ENCODE measurements at places on chromosomes 7 and 10.

DNA sequence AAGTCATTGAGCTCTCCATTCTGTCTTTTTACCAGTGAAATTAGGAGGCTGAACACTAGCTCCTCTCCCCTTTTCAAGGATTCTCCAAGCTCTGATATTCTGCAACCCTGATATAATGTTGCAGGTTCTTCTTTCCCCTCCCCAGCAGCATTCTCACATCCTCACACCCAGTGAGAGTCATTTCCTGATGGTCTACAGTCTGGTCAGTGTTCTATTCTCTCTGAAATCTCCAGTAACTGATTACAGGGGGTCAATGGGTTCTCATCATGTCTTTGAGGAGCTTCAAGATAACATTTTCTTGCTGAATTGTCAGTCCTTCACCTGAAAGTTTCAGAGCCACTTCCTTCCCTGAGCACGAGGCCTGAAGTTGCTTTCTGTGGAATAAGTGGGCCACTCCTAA is 299.4 kb downstream of the PTEN start:
- DNase-seq: no peak

DNA sequence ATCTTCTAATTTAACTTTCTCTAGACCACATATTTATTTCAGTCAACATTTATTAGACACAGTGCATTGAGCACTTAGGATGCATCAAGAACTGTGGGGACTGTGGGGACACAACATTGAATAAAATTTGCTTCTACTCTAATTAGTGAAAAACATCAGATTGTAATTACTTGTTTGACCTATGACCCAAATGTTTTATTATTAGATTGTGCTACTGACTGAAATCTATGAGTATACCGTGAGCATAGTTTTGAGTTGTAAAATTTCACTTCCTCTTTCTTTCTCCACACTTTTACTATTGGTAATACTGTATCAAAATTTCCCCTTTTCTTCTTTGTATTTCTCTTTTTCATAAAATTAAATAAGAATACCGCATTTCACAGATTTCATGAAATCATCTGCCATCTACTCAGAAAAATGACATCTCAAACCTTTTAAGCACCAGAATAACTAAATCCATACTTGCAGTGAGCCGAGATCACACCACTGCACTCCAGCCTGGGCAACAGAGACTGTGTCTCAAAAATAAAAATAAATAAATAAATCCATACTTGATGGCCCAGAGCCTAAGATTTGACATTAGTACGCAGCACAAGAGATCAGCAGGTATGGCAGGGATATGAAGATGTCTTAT is 25.4 kb upstream of the INPP5F start:
- DNase-seq: no peak

- peak; percentile 48 for DNase-seq
These were observed 51.2 kb upstream of the LAMB4 start for GRCh38 chr7:108181073-108181985.

DNA sequence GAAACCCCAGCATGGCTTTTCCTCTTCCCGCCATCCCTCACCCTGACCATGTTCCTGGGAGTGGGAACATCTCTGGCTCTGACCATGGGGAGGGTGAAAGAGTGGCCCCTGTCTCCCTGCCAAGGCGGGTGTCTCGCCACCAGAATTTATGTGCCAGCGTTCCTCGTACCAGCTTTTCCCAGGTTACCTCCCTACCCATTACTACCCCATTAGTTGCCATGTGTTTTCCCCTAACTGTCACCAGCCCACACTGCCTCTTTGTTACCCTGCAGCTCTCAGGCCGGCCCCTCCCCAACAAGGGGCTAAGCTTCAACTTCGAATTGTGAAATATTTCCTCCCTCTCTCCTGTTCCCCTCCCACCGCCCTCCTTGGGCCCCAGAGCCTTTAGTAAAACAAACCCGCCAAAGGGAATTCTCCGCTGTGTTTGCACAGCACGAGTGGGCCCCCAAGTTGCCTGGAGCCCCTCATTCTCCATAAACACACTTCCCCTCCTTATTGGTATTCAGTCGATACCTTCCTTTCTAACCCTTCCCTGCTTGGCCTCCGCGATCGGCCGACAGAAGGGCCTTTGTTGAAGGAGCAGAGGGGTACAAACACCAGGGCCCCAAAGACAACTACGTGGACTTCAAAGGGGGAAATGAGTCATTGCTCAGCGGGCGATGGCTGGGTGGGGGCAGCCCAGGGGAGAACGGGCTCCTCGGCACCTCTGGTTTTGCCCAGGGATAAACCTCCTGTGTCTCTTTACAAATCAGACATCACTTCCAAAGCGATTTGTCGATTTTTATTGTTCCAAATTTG is 45.5 kb downstream of the SLIT1 start:
- DNase-seq: no peak

DNA sequence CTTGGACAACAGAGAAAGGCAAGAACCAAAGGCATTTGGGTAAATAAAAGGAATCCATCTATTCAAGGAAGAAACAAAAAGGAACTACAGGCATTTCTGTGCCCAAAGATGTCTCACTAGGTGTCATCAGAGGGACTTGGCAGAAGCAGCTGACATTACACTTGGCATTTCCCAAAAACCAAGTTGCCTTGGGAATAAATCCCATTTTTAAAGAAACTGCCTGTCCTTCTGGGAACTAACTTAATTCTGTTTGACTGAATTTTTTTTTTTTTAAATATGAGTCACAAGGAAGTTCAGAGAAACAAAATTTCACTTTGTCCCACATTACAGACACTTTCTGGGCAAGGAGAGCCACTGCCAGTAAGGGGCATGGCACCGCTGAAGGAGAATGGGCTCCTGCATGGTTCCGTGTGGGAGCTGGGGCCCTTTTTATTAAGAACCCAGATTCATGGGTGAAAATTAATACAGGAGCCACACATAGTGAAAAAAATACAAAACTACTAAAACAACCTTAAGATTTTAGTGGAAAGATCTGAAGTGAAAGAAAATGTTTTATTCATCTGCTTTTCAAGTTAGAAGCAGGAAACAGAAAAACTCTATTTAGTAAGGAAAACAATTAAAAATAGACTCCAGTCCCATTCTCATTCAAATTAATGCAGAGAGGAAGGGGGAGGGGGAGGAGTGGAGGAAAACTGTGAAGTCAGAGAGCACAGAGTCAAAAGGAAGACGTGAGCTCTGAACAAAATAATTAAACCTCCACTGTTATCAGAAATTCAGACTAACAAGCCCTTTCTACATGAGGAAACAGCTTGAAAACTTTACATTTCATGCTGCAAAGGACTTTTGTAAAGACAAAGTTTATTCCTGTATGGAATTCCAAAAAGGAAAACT is 118.4 kb upstream of the PDLIM1 start:
- no peak for DNase-seq

DNA sequence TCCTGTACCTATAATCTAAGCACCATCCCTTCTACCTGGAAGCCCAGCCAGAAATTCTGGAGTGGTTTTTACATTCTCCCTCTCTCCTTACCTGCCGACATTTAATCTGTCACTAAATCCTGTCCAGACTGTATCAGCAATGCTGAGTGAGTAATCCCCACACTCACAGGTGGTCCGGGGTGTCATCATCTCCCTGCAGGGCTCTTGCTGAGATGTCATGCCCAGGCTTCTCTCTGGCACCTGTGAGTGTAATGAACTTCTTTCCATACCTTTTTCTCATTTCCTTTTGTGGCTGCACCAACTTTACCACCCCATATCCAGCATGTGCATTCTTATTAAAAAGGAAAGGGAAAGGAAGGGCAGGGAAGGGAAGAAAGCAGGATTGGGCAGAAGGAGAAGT is 355.2 kb downstream of the CCSER2 start:
- DNase-seq: no peak

GRCh38 chr10:70705121-70705861 is 33.0 kb downstream of the ADAMTS14 start:
- DNase-seq: no peak

DNA sequence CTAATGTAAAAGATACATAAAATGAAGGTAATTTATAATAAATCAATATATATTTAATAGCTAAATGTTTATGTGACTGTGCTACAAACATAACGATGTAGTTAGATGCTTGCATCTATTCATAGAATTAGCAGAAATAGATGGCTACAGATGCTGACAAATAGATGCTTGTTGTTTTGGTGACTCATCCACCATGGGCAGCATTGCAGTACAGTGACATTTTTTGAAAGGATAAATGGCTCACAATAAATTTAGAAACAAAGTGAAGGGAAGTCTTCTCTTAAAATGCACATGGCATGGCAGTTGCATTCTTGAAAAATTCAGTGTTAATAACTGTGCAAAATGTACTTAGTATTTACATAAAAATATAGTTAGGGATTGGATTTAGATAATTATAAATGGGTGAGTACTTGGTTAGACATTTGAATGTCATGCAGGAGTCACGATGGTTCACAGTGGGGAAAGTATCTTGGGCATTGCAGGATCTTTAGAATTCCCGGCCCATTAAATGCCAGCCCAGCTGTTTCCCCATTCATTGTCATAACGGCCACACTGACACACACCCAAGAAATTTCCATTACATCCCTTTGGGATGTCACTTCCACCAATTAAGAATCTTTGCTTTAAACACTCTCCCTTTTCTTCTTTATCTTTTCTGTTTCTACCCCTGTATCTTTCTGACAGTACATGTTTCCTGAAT is 564.1 kb downstream of the ATRNL1 start:
- DNase-seq: peak; percentile 18

DNA sequence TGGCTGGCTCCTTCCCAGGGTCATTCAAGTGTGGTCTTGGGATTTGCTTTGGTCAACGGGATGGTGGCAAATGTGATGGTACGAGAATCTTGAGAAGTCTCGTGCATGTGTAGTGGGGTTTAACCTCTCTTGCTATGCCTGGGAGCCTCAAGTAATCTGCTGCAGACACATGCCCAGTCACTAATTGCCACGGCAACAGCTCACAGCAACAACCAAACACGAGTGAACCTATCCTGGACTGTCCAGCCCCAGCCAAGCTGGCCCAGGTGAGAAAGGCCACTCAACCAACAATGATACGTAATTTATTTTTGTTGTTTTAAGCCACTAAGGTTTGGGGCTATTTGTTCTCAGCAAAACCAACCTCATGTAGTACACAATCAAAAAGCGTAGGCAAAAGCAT is 38.1 kb upstream of the DDC start:
- DNase-seq: no peak

DNA sequence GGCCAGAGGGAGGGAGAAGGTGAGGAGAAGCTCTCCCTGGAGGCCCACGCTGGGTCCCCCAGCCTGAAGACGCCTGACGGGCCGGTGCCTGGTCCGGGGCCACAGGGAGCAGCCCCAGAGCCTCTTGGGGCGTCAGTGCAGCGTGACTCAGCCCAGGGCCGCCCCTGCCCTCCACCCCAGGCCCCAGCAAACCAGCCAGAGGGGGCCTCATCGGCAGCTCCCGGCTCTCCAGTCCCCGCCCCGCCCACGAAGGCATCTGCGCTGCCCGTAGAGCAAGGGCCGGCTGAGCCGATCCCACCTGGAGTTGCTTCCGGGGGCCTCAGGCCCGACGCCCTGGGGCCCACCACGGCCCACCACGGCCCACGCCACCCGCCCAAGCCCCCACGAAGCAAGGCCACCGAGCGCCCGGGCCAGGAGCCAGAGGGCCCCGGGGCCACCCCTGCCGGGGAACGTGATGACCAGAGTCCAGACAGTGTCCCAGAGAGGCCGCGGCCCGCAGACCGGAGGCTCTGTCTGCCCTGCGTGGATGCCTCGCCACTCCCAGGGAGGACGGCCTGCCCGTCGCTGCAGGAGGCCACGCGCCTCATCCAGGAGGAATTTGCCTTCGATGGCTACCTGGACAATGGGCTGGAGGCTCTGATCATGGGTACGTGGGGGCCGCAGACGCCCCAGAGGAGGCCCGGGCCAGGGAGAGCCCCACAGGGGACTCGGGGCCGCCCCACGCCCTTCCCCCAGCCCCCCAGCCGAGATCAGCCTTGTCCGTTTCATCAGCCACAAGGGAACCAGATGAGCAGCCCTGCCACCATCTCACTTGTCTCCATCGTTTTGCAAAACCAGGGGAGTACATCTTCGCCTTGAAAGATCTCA is 31.2 kb upstream of the UTF1 start:
- no peak for DNase-seq

- no peak for DNase-seq
These were observed 27.7 kb upstream of the LRRD1 start for GRCh38 chr7:92206672-92207071.

DNA sequence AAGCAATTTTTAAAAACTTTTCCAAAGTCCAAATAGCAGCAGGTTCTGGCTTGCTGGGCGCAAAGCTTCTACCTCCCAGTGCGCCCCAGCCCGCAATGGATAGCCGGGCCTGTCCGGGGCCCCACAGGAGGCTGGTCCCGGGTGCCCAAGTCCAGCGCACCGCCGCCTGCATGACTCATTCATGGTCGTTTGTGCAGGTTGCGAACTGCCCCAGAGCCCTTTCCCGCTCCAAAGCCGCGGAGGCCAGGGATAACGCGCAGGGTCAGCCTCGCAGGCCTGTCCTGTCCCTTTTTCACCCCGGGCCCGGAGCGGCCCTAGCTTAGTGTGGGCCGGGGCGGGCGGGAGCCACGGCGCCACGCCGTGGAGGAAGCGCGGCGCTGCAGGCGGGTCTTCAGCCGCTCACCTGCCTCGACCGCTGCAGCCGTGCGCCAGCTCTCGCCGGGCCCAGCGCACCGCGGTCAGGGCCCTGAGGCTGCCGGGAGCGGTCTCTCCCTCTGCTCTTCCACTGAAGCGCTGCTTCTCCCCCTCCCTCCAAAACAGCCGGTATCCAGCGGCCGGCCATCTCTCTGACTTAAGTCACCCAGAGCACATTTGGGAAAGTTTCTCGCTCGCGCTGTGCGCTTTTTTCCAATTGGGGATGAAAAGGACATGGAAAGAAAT is 1.7 kb upstream of the EGR2 start:
- peak; percentile 77 for DNase-seq

DNA sequence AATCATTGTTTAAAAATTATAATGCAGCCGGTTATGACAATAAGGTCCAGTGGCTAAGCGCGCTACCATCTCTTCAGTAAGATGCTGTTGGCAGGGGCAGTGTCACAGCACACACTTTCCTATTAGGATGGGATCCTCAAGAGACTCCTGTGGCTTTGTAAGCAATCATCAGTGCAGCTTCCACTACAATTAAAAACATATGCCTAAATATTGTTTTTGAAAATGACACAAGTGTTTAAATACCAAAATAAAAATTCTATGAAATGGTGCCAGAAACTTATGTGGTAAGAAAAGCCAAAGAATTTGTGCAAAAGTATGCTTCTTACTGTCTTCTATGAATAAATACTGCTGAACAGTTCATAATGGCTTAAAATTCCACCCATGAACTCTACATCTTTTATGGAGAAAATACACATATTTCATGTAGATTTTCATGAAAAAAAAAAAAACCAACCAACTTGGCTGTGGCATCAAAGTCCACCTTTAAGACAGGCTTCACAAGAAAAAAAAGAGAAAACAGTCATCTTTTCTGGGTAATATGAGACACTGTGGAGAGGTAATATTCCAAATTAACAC is 132.8 kb downstream of the SEMA3C start:
- DNase-seq: peak; percentile 63

- peak; percentile 12 for DNase-seq
These were observed 905 bp downstream of the C1GALT1 start for GRCh38 chr7:7183061-7183837.

Data from AG08395 (cell line).